ENCODE measurements at places on chromosomes 16 and 17. TPM values are rescaled to one million over a fixed set of nuclear protein-coding genes. Genes with fewer than 3 reads are reported as not detected.
A peak's percentile ranks its signal among the peaks of the same experiment; 100 is the strongest.

Gene NHLRC4
- total RNA-seq, result 0.38 TPM

Gene HOXB3
- 23.6 TPM for total RNA-seq

Gene C17orf67
- 2.7 TPM for total RNA-seq

Gene GRB7
- total RNA-seq, result not detected

Gene RAP1GAP2
- total RNA-seq, result 3.6 TPM

Gene NXPH3
- 57.1 TPM for total RNA-seq

DNA sequence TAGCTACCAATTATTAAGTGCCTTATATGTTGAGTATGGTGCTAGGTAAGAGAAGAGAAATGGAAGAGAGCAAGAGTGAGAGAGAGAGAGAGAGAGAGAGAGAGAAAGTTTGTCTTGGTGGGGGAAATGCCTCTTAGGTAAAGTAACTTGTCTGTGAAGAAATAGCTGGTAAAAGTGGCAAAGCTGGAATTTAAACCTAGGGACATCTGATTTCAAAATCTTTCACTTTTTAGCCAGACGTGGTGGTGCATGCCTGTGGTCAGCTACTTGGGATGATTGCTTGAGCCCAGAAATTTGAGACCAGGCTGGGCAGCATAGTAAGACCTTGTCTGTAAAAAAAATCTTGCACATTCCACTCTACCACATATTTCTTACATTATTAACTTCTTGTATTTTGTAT, 23.0 kb upstream of the CDR2 start:
- DNase-seq, result no peak

- no peak for DNase-seq
Measured at GRCh38 chr16:75415169-75415905, 18.0 kb downstream of the CFDP1 start.

DNA sequence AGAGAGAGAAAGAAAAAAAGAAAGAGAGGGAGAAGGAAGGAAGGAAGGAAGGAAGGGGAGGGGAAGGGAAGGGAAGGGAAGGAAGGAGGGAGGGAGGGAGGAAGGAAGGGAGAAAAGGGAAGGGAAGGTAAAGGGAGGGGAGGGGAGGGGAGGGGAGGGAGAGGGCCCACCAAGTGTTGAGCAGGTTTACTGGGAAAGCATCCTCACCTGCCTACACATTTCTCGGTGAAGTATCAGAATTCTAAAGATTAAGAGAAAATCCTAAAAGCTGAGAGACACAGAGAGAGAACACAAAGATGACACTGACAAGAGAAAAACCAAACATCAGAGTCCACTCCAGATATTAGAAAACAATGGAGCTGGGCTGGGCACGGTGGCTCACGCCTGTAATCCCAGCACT, 12.3 kb upstream of the CMTM3 start:
- DNase-seq, result no peak

DNA sequence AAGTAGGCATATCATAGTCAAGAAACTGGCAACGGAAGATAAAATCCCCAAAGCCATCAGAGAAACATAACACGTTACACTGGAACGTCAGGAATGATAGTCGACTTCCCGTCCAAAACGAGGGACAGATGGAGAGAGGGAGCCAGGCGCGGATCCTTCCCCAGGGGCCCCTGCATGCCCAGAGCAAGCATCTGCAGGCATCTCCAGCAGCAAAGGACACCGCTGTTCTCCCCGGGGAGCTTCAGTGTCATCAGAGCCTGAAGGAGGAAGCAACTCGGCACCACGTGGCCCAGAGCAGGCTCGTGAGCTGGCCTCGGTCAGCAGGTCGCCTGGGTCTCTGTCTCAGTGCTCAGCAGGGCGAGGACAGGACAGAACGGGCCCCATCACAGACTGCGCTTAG, 50.1 kb downstream of the LMF1 start:
- DNase-seq, result peak; percentile 86

DNA sequence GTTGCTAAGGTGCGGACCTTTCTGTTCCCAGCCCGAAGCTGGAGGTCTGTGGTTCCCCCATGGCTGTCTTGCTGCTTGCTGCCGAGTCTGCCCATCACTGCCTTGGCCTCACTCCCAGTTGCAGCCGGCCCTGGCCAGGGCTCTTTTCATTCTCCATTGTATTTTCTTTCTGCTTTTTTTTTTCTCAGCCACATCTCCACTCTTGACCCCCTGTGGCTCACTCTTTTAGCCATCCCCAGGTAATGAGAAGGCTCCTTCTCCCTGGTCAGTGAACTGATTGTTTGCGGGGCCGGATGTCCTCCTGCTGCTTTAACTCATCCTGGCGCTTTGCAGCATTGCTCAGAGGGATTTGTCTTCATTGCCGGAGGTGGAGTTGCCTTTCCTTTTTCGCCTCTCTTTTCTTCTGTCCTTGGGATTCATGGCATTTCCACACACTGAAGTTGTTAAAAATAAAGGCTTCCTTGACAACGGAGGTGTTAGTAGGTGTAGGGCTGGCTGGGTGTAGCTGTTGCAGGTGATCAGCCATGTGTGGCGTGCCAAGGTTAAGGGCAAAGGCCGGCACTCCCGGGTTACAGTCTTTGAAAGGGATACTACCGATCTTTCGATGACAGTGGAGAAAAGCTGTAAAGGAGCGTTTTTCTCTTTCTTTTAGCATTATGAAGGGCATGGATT, 34.1 kb downstream of the MAP2K6 start:
- no peak for DNase-seq

DNA sequence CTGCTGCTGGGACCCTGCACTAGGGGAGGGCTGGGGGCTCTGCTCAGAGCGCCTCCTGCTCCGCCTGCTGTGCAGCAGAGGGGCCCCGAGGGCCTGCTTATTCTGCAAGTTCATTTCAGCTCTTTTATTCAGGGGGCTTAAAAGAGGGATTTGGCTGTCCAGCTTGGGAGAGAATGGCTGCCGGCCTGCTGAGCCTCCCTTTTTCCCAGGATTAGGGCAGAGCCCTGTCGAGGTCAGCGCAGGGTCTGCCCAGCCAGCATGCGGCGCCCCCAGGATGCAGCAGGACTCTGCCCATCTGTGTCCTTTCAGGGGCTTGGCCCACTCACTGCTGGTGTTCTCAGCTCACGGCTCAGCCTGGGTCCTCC, 1.1 kb downstream of the SMIM5 start:
- no peak for DNase-seq

DNA sequence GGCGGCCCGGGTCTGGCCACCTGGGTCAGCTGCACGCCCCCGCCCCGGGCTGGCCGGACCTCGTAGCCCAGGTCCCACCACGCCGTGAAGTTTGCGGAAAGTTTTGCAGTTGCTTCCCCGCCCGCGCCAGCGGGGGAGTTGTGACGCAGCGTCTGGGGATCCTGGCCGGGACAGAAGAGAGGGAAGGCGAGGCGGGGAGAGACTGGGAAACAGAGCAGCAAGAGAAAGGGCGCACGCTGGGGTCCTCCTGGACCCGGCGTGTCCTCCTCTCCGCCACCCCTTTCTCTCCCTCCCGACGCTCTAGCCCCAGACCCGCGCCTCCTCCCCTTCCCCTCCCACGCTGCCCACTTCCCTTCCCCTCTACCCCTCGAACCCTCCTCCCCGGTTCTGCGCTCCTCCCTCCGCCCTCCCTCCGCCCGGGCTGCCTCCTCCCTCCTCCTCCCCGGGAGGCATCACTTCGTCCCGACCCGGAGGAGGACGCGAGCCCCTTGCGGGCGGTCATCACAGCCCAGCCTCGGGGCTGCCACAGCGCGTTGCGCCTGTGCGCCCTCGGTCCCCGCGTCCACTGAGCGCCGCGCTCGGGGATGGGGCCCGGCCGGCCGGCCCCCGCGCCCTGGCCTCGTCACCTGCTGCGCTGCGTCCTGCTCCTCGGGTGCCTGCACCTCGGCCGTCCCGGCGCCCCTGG, at the start of gene MRC2:
TSS of gene MRC2 (plus strand) at position 452 of the 685 bp plus-strand sequence. CDS start at position 585, 133 bp downstream.
- DNase-seq, result peak; percentile 95

- DNase-seq, result no peak
Measured at GRCh38 chr16:82991966-82992675, 365.4 kb downstream of the CDH13 start.

DNA sequence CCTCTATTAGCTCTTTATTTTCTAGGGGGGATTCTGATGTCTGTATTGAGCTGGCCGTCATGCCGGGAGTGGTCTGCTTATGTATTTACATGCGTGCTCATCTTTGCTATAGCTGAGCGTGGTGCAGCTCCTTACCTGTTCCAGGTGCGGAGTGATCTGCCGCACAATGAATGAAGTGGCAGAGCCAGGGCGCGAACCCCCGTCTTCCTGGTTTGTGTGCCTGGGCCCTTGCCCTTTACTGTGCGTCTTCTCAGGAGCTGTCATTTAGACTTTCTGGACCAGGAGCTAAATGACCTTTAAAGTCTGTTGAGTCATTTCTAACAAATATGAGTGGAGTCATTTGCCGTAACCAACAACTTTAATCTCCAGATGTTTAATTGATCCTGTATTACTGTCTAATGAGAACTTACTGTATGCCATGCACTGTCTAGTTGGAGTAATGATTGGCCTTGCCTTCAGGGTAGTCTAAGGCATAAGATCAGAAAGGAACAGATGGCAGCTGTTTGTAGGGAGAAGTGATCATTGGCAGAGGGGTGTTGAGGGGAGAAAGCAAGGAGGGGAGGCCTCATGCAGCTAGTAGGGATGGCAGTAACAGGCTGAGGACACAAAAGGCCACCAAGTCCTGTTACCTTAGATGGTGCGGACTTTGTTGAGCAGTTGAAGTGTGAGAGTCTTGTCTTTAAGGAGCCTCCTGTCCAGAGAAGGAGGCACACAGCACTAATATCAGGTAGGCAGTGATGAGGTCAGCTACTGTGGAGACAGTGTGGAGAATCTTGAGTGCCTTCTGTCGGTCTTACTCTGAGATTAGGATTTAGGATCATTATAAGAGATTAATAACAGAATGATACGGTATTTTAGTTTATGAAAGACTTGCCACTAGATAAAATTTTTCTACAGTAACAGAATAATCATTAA, 53.9 kb downstream of the USP10 start:
- DNase-seq, result no peak

- DNase-seq, result no peak
Measured at GRCh38 chr16:66155933-66156332, 210.6 kb upstream of the CDH5 start.

DNA sequence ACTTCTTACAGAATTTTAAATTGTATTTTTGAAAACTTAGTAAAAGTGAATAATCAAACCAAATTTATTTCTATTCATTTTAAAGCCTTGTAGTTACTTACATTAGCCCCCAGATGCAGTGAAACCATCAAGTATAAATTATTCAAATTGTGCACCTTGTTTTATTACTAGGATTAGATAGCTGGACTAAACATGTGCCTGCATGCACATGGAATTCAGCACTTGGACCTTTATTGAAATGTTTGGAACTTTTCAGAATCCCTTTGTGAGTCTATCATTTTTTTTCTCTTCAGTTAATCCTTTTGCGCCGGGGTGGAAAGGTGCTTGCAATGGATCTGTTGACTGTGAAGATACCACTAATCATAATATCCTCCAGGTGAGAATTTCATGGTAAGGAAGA, 4.7 kb downstream of the ZPBP2 start:
- DNase-seq, result no peak

GRCh38 chr17:37702598-37702997, 42.3 kb downstream of the HNF1B start:
- DNase-seq, result no peak

DNA sequence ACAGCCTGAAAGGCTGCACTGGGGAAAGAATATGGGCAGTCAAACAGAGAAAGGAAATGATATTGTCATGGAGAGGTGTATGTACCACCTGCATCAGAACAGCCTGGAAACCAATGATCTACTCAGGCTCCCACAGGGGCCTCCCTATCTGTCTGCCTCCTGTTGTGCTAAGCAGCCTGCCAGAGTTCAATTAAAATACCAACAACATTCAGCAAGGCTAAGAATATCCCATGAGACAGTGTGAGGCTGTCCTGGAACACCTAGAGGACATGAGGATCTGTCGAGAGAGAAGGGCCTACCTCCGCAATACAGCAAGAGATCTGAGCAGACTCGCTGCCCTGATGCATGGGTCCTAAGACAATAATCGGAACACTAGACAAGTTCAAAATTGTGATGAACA, 8.4 kb downstream of the FXR2 start:
- DNase-seq, result no peak

DNA sequence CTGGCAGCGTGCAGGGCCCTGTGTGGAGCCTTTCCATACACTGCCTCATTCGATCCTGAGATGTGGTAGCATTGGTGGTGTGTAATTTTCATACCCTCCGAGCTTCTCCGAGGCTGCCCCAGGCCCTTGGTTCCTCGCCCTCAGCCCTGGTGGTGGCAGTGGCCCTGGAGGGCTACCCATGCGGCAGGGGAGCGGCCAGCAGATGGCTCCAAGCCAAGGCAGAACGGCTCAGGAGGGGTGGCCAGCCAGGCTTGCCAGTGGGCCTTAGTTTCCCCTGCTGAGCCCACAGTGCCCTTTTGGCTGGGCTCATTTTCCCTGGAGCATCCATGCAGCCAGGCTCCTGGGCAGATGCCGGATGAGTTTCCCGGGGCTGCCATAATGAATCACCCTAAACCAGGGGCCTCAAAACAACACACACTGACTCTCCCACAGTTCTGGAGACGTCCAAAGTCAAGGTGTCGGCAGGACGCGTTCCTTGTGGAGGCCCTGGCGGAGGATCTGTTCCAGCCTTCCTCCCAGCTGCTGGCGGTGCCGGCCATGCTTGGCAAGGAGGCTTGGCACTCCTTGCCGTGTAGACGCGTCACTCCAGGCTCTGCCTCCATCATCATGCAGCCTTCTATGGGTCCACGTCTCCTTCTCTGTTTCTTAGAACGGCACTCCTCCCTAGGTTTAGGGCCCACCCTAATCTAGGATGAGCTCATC, 158.8 kb upstream of the GSE1 start:
- DNase-seq, result no peak

- no peak for DNase-seq
Measured at GRCh38 chr17:43662413-43663141, 855 bp upstream of the MEOX1 start.

- no peak for DNase-seq
Measured at GRCh38 chr16:89269805-89270665, 52.5 kb downstream of the ZNF778 start.

DNA sequence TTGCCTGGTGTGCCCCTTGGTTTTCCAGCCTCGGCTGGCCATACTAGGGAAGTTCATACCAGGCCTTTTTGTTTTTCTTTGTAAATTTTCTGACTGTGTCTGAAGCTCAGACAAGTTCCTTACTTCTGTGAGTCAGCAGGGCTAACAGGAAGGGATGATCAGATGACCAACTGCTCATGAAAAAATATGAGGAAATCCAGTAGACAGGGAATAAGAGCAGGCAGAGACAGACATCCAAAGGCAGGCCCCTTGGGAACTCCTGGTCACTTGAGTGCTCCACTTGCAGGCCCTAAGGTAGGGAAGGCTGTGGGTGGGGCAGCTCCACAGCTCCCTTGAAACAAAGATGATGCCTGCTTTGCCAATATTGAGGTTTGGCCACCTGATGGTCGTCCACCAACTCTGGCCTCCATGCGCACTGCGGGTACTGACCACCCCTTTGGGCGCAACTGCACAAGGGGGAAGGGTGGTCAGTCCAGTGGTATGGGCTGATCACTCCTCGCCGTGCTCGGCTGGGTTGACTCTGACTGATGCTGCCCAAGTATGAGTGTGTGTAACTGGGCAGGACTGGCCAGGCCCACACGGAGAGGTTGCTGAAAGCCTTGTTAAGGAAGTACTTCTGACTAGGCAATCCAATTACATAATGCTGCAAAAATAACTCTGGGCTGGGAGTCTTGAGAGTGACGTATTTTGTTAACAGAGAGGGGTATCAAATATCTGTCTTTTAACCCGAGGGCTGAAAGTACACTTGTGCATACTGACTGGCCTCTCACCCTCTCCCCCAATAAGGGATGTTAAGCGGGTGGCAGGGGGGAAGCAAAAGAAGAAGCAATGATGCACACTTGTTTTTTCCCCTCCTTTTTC, 20.8 kb upstream of the ZFHX3 start:
- peak; percentile 96 for DNase-seq
